ENCODE measurements at places on chromosomes 1 and 21.

- no peak for DNase-seq
Measured at GRCh38 chr1:113683384-113684152, 75.7 kb downstream of the PHTF1 start.

DNA sequence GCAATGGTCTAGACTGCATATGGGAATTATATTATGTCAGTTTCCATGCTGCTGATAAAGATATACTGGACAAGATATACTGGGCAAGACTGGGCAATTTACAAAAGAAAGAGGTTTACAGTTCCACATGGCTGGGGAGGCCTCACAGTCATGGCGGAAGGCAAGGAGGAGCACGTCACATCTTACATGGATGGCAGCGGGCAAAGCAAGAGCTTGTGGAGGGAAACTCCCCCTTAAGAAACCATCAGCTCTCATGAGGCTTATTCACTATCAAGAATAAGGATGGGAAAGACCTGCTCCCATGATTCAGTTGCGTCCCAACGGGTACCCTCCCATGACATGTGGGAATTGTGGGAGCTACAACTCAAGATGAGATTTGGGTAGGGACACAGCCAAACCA lies 21.2 kb downstream of the CCT8 start:
- DNase-seq = no peak

DNA sequence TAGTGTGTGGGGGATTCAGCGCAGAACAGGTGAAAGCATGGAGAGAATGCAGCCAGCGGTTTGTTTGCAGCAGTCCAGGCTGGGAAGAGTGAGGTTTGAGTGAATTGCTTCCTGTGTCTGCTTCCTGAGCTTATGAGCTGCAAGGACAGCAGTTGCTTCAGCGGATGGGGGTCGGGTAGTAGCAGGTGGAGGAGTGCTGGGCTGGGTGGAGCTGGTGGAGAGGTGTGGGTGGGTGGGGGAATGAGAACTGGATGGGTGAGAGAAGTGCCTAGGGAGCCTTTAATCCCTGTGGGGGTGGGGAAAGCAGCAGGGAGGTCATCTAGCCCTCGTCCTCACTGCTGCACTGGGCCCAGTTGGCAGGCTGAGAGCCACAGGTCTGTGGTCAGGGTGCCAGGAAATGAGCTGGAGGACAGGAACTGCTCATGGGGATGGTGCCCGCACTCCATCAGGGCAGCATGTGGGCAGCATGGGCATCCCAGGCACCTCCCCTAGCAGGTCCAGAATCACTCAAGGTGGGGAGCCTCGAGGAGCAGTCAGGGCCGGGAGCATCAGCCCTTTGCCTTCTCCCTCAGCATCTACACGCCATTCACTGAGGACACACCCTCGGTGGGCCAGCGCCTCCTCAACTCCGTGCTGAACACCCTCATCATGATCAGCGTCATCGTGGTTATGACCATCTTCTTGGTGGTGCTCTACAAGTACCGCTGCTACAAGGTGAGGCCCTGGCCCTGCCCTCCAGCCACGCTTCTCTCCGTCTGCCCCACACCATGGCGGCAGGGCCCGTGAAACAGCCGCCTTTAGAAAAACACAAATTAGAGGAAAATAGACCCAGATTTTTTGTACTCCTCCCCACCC lies 14.8 kb downstream of the PSEN2 start:
- DNase-seq = no peak

GRCh38 chr1:10082785-10083479 lies 50.2 kb downstream of the UBE4B start:
- DNase-seq = peak; percentile 51

DNA sequence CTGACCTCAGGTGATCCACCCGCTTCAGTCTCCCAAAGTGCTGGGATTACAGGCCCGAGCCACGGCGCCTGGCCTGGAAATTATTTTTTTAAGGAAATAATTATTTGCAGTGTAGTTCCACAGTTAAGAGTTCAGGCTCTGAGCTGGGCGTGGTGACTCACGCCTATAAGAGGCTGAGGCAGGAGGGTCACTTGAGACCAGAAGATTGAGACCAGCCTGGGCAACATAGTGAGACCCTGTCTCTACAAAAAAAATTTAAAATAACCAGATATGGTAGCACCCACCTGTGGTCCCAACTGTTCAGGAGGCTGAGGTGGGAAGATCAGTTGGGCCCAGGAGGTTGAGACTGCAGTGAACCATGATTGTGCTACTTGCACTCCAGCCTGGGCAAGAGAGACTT lies 13.9 kb downstream of the H3-3A start:
- no peak for DNase-seq

GRCh38 chr1:199854686-199855321 lies 172.7 kb upstream of the NR5A2 start:
- DNase-seq = no peak

DNA sequence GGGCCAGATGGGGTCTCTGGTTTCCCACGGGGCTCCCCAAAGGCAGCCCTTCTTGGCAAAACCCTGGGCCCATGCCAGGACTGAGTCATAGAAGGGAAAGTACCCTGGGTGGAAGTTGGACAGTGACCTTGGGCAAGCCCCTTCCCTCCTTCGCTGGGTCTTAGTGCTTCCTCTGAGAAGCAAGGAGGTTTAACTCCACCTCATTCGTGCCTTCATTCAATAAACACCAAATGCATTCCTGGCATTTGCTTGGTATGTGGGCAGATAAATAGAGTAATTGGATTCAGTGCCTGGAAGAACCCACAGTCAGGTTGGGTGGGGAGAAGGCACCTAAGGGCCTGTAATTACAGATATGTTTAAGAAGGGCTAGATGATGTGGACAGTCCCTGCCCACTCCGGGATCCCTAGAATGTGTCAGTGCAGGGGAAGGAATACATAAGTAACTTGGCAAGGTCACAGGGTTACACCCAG lies 36.3 kb upstream of the CITED4 start:
- DNase-seq = no peak

DNA sequence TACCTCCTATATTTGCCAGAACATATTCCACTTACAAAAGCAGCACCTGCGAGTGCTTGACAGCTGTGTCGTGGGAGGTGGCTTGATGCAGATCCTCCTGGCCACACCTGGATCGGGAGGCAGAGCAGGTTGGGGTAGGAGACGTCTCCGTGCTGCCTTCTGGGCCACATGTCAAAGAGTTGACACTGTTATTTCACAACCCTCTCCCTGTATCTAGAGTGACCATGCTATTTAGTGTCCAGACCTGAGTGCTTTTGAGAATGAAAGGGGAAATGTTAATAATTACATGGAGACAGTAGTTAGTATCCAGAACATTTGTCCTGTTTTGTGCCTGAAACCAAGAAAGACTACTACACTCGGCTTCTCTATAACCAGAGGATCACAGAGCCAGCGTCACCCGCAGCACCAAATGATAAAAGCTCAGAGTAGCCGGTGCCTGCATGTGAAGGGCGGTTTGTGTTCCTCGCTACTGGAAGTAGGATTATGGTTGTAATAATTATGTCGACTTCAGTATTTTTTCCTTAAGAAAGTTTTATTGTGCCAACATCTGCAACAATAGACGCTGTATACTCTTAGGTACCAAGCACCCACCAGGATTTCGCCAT lies 77.1 kb downstream of the GALNT2 start:
- DNase-seq = no peak

- DNase-seq = no peak
Measured at GRCh38 chr1:18735224-18735997, 104.8 kb downstream of the PAX7 start.

DNA sequence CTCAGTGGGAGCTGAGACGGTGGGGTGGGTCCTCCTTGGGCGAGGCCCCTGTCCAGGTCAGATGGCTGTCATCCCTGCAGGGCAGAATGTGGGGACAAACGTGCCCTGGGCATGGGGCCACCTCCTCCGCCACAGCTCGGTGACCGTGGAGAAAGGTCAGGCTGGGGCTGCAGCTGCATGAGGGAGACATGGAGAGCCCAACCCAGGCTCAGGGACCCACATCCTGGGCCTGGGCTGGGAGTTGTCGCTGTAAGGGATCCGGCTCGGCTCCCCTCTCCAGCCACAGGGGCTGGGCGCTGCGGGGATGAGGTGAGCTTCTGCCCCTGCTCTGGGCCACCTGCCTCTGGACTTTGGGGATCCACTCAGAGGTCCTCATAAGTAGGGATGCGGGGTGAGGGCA lies 518 bp upstream of the PLCH2 start:
- DNase-seq = no peak

GRCh38 chr1:77830946-77831345 lies 51.5 kb downstream of the MIGA1 start:
- DNase-seq = no peak

DNA sequence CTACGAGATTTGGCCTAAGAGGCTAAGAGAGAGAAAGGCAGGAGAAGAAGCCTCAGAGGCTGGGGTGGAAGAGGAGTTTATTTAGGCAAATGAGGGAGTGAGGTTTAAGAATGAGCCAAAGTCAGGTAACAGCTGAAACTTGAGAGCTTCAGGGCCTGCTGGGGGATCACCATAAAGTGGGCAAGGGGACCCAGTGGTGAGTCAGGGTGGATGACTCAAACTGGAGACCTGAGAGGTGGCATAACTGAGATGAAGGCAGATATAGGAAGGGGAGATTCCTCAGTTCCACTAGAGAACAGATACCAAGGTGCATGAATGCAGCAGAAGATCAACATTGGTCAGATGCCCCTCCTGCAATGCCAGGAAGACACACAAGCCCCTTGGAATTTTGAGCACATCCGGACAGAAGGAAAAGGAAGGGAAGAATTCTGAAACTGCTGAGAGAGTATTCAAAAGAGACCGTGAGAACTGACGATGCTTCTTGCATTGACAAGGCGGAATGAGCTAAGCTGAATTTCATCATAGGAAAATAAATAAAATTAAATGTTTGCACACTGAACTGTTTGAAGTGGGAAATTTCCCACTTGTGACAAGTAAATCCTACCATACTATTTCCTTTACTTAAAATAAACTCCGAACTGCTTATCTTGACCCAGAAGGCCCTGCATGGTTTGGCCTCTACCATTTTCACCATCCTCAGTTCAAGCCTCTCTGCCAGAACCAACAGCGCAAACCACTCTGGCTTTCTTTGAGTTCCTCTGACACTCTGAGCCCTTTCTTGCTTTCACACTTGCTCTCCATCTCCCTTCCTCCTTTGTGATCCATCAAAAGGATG lies 94.1 kb downstream of the NMNAT2 start:
- no peak for DNase-seq

DNA sequence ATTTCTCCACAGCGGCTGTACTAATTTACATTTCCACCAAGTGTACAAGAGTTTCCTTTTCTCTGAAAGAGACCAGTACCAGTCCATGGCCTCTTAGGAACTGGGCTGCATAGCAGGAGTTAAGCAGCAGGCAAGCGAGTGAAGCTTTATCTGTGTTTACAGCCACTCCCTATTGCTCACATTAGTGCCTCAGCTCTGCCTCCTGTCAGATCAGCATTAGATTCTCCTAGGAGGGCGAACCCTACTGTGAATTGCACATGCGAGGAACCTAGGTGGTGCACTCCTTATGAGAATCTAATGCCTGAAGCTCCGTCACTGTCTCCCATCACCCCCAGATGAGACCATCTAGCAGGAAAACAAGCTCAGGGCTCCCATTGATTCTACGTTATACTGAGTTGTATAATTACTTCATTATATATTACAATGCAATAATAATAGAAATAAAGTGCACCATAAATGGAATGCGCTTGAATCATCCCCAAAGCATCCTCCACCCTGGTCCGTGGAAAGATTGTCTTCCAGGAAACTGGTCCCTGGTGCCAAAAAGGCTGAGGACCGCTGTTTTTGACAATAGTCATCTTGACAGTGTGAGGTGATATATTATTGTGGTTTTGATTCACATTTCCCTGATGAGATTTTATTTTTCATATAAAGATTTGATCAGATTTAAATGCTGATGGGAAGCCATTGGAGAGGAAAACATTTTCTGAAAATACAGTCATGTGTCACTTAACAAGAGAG lies 45.5 kb upstream of the MRPS6 start:
- no peak for DNase-seq

GRCh38 chr1:3226701-3227350 lies 157.8 kb downstream of the PRDM16 start:
- DNase-seq = no peak

GRCh38 chr1:6034750-6035096 lies 11.0 kb upstream of the KCNAB2 start:
- DNase-seq = no peak

GRCh38 chr1:64484651-64485050 lies 14.7 kb downstream of the CACHD1 start:
- no peak for DNase-seq

- DNase-seq = no peak
Measured at GRCh38 chr1:33973799-33974545, 110.1 kb downstream of the HMGB4 start.

DNA sequence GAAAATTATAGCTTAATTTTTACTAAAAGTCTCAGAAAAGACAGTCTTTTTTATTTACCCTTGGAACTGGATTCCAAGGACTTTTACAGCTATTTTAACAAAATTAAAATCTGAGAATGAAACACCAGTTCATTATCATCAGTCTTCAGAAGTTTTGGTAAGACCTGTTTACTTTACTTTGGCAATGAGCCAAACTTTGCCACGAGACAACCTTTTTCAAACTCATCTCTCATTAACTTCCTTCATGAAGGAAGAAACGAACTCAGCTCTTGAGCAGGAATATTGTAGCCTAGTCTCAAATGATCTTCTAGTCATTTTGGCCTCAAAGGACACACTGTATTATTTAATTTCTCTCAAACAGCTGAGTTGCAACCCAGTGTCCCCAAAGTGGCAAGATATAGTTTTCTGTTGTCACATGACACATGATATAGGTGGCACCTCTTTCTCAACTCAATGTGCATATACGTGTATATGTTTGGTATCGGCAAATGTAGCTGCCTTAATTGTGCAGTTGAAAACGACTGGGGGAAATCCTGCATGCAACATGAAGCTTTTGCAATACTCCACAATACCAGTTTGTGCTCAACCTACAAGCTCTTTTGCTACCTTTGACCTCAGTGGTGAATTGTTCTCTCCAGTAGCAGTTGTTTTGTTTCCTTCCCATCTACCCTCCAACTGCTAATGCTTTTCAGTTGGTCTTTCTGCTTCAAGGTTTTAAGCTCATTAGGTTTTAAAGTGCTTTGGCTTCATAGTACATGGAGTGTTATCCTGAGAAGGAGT lies 8.4 kb upstream of the GNG4 start:
- DNase-seq = no peak

All from GM04503 (cell line).